ENCODE measurements at places on chromosomes 7 and 10.

DNA sequence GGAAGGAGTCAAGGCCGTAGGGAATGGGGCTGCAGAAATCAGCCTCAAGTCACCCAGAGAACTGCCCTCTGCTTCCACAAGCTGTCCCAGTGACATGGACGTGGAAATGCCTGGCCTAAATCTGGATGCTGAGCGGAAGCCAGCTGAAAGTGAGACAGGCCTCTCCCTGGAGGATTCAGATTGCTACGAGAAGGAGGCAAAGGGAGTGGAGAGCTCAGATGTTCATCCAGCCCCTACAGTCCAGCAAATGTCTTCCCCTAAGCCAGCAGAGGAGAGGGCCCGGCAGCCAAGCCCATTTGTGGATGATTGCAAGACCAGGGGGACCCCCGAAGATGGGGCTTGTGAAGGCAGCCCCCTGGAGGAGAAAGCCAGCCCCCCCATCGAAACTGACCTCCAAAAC lies 50.2 kb upstream of the PDCD4 start:
- DNase-seq: no peak

GRCh38 chr10:87603769-87604168 lies 55.9 kb upstream of the PAPSS2 start:
- no peak for DNase-seq

DNA sequence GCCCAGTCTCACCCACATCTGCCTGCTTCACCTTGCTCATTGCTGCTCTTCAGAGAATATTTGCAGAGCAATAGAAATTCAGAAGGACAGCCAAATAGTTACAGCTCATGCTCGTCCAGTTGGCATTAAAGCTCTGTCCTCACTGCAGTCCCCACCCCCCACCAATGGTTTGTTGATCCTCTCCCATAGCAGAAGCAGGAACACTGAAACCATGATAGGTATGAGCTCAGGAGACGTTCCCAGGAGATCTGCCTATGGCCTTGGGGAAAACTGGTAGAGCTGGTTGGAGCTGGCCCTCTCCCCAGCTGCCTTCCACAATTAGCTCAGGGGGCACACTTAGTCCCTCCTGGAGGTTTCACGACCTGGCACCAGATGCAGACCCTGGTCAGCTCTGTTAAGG lies 68.6 kb upstream of the KMT2C start:
- DNase-seq: no peak

DNA sequence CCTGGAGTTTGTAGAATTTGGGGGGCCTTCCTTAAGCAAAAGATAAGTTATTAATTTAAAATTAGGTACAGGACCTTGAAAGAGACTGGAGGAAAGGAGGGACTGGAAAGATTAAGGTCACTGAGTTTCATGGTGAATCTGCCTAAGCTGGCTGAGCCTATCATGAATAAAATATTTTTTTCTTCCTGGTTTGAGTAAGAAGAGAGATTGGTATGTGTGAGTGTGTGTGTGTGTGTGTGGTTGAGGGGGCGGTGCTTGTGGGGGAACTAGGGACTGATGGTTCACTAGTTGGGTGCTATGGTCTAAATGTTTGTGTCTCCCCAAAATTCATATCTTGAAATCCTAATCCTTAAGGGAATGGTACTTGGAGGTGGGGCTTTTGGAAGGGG lies 142.5 kb upstream of the PRKCQ start:
- no peak for DNase-seq

- DNase-seq: no peak
Measured at GRCh38 chr10:127736915-127737562, at the start of gene FOXI2. Gene FOXI2 (plus strand): TSS chr10:127737185. CDS start chr10:127737274, 89 bp downstream.

DNA sequence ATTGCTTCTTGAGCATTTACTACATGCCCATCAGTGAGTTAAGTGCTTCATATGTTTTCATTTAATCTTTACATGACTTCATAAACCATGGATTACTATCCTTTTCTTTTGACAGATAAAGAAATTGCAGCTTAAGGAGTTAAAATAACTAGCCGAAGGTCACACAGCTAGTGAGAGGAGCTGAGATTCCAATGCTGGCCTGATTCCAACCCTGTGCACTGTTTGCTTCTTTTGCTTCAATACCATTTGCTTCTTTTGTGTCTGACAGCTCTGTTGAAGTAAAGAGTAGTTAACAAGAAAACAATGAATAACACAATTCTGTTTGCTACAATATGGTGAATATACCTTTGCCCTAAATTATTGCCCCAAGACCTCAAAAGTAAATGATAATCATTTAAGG lies 132.4 kb downstream of the GRM3 start:
- DNase-seq: no peak

DNA sequence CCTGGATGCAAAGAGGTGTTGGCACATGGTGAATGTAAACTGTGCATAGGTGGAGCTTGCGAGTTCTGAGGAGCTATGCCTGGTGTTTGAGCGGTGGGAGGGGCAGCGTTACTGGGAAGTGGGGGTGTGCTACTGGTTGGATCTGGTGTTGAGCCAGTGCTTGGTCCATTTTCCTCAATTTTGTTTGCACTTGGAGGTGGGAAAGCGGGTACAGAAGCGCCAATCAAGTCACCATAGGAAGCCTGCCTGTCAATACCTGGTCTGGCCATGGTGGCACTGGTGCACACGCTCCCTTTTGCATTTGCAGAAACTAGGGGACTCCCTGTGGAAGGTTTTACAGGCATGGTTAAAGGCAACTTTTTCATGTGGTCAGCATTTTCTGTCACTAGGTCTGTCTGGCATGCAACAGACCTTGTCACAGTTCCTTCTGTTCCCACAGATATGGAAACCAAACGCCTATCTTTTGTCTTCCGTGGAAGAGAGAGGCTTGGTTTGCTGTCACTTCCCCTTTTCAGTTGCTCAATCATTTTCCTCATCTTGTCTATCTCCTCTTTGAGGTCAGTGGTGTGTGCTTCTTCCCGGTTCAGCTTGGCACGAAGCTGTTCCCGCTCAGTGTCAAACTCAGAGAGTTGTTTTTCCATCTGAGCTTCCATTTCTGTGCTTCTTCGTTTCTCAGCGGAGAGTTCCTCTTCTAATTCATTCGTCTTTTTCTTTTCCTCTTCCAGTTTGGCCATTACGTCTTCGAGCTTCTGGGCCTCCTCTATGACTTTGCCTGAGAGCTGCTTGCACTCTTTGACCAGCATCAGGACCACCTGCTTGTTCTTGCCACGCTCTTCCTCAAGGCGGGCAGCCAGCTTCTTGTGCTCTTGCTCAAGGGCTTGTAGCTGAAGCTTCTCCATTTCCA lies 81.1 kb downstream of the CTTNBP2 start:
- DNase-seq: no peak

DNA sequence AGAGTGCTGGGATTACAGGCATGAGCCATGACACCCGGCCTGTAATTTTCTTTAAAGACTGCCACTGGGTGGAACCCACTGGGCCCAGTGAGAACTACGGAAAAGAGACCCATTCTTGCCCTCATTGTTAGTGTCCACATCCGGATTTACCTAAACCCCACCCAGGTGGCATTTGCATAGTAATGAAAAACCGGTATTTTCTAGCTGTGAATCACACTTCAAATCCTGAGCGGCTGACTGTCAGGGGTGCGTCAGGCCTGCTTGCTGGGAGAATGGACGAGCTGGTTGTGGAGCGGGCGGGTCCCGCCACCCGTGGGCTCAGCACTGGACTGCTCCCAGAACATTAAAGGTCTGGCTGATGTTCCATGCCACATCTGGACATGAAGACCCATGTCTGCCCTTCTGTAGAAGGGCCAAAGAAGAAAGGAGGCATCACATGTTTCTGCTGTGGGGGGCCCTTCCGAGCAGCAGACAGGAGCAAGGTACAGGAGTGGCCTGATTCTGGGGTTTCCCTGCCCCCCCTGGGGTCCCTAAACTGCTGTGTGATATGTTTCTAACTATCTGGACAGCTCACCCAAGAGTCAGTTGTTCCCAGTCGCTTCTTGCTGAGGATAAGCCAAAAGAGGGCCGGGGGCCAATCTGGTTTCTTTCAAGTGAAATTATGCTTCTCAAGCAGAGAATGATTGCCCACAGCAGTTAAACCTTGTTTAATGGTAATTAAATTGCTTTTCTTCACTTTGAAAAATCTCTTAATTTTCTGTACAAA lies 46.4 kb downstream of the KIAA1217 start:
- no peak for DNase-seq

GRCh38 chr7:138608275-138608674 lies 92.9 kb downstream of the SVOPL start:
- no peak for DNase-seq

DNA sequence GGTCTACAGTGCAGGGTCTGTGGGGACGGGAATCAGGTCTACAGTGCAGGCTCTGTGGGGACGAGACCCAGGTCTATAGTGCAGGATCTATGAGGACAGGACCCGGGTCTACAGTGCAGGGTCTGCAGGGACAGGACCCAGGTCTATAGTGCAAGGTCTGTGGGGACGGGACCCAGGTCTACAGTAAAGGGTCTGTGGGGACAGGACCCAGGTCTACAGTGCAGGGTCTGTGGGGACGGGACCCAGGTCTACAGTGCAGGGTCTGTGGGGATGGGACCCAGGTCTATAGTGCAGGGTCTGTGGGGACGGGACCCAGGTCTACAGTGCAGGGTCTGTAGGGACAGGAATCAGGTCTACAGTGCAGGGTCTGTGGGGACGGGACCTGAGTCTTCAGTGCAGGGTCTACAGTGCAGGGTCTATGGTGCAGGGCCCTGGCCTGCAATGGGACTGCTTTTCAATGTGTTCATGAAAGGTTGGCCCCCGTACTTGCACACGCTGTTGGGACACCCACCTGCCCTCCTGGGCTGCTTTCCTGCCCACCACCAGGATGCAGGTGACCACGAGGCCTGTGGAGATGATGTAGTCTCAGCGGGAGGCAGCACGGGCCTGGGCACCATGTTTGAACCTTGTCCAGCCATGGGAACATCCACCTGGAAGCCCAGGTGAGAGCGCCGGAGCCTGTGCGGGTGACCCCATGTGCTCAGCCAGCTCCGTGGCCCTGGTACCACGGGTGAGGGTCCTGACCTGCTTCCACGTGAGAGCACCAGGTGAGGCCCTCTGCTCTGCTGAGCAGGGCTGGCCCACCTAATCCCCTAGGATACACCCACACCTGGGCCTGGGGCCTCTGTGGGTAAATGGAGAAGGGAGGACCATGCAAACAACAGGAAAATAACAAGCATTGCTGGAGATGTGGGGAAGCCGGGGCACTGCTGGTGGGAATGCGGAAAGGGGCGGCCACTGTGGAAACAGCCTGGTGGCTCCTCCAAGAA lies 91.4 kb upstream of the DIP2C start:
- no peak for DNase-seq

- no peak for DNase-seq
Measured at GRCh38 chr10:74171625-74172024, 20.6 kb downstream of the ADK start.

GRCh38 chr10:131187926-131188325 lies 123.6 kb downstream of the TCERG1L start:
- no peak for DNase-seq

DNA sequence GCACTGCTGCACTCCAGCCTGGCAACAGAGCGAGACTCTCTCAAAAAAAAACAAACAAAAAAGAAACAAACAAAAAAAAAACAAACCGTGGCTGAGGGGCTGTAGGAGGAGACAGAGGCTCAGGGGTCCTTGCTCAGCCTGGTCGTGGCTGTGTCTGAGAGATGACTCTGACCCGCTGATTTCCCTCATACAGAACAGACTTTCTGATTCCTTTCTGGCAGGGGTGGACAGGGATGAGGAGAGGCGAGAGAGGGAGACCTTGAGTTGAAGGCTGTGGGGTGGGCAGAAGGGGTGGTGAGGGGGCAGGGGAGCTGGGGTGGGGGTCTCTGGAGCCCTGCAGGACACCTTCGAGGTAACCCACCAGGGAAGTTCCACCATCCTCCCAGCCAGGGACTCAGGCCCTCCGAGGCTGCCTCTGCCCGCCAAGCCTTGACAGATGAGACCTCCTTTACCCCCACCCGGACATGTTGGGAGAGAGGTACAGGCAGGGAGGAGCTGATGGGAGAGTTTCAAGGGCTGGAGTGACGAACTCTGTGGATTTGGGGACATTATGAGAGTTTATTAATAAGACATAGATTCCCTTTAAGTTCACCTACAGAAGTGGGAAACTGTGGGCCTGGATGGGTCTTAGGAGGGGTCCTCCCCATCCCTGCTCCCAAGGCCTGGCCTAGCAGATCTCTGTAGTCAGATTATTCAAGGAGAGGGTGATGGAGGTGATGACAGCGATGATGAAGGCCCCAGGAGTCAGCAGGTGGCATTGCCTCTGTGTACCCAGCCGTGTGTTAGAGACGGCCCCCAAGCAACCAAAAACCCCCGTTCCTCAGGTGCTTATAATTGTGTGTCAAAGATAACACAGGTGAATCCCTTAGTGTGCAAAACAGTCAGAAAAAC lies 2.0 kb downstream of the MUC12 start:
- DNase-seq: no peak

DNA sequence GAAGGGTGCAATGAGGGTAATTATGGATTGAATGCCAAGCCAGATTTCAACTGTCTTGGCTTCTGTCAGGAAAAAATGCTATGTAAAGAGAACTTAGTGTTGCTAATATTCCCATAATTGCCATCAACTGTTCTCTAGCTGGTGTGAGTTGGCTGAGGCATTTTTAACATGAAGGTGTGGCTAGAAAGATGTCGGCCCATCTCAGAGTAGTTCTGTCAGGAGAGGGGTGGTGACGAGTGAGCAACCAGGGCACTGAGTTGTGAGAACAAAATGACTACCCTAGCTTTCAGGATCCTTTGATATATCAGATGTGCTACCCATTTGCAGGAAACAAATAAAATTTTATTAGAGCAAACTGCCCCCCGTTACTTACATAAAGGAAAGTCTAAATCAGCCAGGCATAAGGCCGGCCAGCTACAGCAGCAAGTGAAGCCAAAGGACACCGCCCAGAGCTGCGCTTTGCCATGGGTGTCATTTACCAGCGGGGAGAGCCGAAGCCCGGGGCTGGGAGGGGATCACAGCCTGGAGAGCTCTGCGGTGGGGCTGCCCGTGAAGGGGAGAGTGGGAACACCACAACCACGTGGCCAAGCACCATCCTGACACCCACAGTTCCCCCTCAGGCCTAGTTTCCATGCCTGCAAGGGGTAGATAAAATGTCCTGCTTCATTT lies 141.4 kb downstream of the ICA1 start:
- DNase-seq: no peak

GRCh38 chr7:87148332-87148955 lies 3.8 kb upstream of the DMTF1 start:
- no peak for DNase-seq

DNA sequence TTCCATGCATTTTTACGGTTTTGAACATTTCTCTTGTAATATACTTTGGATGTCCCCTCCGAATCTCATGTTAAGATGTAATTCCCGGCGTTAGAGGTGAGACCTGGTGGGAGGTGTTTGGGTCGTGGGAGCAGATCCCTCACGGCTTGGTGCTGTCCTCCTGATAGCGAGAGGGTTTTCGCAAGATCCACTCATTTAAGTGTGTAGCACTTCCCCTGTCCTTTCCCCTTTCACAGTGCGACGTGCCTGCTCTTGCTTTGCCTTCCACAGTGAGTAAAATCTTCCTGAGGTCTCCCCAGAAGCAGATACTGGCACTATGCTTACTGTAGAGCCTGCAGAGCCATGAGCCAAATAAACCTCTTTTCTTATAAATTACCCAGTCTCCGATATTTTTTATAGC lies 6.6 kb downstream of the GPR141 start:
- no peak for DNase-seq

- no peak for DNase-seq
Measured at GRCh38 chr7:70241536-70242175, 643.4 kb downstream of the AUTS2 start.

GRCh38 chr7:8343556-8343955 lies 81.6 kb upstream of the ICA1 start:
- no peak for DNase-seq

GRCh38 chr10:17206210-17206709 lies 4.8 kb upstream of the TRDMT1 start:
- DNase-seq: no peak

- DNase-seq: no peak
Measured at GRCh38 chr7:55504093-55504859, 68.0 kb downstream of the VOPP1 start.

- no peak for DNase-seq
Measured at GRCh38 chr10:43209074-43209455, 57.8 kb downstream of the RASGEF1A start.
